ENCODE measurements at places on chromosomes 6 and 20.

DNA sequence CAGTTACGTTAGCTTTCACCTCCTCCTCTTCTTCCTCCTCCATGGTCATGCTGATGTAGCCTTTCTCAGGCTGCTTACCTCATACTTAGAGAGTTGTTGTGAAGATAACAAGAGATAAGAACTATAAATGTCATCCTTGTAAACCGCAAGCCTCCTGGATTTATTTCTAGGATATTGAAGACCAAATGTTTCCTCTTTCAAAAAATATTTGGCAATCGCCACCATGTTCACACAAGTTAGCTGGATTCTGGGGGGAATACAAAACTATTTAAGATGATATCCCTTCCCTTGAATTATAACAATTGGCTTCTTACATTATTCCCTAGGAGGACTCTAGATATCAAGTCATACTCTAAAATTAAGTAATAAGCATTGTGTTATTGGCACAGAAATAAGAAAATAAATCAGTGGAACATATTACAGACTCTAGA, 99.8 kb upstream of the PLEKHG1 start:
- no peak for DNase-seq

- DNase-seq, result no peak
Measured at GRCh38 chr20:35985806-35986205, 17.4 kb downstream of the CNBD2 start.

DNA sequence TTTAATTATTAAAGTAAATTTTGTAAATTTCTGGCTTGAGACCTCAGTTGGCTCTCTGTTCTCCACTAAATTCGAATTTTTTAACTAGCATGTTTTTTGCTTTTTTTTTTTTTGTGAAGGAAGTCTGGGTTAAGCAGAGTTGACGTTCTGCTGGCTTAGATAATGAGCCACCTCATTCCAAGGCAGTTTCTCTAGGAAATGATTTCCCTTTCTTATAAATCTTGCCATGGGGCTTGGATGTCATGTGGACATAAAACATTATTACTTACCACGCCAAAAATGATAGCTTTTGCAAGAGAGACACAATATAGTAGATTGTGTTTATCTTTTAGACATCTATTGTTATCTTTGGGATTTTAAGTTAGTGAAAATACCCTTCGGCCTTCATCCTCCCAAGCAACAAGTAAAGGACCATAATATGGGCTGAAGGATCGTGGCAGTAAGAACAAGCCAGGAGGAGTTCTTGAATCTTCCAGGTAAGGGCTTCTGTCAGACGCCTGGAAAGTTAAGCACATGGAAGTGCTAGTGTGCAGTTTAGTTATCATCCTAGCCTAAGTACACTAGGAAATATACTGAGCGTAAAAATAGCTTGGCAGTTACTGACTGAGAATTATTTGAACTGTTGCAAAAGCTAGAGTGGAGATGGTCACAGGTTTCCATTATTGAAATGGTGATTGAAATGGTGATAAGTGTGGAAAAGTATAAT, 30.7 kb downstream of the ADGRG6 start:
- DNase-seq, result peak; percentile 88

DNA sequence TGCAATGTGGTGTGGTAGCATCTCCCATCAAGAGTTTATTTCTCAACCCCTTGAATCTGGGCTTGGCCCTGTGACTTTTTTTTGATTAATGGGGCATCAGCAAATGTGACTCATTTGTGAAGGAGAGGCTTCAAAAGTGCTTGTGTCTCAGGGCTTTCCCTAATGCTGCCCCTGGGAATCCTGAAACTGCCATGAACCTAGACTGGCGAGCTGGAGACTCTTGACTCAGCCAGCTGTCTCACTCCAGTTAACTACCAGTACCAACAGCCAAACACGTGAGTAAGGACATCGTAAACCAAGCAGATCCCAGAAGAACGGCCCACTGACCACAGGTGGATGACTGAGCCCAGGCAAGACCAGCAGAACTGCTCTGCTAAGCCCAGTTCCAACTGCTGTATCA, 72.8 kb upstream of the ADTRP start:
- DNase-seq, result no peak

GRCh38 chr20:2952766-2953165, 79.5 kb downstream of the PTPRA start:
- no peak for DNase-seq

DNA sequence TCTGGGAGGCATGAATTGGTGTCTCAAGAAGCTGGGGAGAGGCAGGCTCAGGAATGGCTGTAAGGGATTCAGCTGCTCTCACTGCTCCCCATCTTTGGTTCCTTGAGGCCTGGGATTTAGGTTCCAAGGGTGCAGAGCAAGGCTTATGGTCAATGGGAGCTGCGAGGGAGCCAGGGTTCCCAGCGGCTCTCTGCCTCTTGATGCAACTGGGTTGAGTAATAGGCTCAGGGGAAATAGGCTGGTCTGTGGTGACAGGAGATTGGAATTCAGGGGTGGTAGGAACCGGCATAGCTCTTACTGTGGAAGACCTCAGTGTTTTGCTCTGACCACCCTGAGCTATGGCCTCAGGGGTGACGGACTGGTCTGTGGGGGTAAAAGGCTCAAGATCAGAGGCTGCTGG, 13.0 kb upstream of the NRM start:
- DNase-seq, result no peak

DNA sequence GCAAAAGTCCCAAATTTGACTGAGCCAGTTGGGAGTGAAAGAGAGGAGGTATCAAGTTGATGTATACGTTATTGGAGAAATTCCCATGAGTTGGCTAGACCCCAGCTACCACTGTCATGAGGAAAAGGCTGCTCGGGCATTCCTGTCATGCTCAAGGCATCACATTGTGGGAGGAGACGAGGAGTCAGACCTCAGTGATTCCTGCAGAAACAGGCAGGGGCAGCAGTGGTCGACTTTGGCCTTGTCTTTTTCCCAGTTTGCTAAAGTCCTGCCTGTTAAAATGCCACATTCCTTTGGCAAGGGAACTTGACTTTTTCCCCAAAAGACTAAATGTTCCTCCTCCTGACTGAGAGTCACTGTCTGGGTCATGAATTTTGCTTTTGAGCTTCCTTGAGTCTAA, 295.5 kb upstream of the HS3ST5 start:
- DNase-seq, result no peak

- DNase-seq, result no peak
Measured at GRCh38 chr6:6688951-6689350, 100.4 kb downstream of the LY86 start.

DNA sequence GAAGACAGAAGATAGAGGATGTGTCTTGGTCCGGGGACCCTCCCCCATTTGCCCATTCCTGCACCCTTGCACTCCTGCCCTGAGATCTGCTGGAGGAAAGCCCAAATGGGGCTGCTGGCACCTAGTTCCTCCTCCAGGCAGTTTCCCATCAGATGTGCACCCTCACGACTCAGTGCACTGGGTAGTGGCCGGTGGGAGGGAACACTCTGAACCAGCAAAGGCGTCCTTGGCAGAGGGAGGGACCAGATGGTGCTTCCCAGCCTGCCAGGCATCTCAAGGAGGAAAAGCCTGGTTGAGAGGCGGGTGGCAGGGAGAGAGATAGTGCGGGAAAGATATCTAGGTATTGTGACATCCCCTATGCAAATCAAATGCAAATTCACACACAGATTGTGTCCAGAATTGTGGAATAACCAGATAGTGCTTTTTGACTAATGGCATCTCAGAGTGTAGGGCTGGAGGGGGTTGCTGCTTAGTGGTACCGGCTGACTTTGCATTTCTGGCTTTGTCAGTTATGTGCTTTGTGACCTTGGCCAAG, 19.5 kb downstream of the TMEM151B start:
- no peak for DNase-seq

DNA sequence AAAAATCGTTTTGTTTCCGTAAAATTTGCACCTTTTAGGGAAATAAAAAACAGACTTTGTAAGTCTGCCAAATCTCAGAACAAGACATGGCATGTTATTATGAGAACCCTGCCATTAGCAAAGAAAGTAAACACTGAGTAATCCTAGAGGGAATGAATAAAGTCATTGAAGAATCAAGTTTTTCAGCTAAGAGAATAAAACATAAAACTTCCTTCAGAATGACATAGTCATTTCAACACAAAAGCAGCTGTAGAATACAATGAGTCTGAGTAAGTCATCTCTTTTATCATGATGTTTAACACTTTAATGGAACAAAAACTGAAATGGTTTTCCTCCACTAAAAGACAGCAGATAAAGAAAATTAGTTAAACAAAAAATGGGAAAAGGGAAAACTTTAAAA, 10.3 kb upstream of the DST start:
- DNase-seq, result no peak

DNA sequence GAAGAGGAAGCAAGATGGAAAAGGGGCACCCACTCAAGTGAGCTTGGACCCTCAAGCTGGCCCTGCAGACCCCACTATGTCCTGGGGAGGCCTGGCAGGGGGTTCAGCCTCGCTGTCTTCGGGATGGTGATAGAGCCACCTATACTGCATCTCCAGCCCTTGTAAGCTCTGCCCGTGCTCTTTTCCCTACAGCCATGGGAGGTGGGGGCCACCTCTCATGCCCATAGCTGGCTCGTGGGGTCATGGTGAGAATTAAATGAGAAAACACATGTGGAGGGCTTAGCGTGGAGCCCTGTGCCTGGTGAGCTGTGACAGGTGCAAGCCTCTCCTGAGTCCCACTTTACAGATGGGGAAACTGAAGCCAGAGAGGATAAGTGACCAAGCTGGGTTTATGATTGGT, 27.7 kb downstream of the PCK1 start:
- DNase-seq, result no peak

GRCh38 chr20:8837396-8837795, 231.5 kb upstream of the PLCB4 start:
- DNase-seq, result no peak

- peak; percentile 55 for DNase-seq
Measured at GRCh38 chr6:14984519-14984853, 261.4 kb upstream of the JARID2 start.

DNA sequence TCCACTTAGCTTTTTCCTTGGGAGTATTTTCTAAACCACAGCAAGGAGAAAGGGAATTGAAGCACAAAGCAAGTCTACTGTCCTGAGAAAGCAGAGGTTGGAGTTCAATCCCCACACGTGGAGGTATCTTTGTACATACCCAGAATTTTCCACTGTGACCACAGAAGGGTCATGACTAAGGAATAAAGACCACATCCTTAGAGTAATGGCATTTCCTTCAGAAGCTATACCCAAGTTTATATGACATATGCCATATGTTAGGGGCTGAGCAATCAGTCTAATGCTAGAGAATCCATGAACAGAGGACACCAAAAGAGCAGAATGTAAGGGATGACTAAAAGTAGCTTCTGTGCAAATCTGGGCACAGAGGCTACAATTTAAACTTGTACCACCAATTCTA, 46.4 kb downstream of the ATG5 start:
- DNase-seq, result no peak

GRCh38 chr6:113049190-113049589, 702.1 kb downstream of the RFPL4B start:
- no peak for DNase-seq

- DNase-seq, result no peak
Measured at GRCh38 chr6:4018924-4019236, 60.1 kb downstream of the FAM217A start.

DNA sequence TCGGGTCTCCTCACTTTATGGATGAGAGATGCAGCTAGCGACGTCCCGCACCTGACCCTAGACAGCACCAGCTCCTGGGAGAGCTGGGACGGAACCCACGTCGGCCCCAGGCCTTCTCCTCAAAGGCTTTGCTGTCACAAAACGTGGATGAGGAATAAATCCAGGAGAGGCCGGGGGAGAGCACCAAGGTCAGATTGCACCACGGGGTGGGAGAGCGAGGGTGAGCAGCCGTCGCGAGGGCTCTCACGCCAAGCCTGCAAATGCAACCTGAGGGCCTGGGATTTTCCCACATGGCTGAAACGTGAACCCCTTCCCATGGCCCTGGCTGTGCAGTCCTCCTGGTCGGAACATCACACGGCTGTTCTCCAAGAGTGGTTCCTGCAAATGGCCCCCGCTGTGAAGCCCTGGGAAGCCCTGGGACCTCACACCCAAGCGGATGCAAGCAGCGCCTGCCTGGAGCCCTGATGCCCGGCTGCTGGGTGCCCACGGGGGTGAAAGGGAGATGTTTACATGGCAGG, 45.3 kb downstream of the DLL1 start:
- no peak for DNase-seq

GRCh38 chr20:39849664-39850063, 839.4 kb downstream of the MAFB start:
- DNase-seq, result peak; percentile 97

DNA sequence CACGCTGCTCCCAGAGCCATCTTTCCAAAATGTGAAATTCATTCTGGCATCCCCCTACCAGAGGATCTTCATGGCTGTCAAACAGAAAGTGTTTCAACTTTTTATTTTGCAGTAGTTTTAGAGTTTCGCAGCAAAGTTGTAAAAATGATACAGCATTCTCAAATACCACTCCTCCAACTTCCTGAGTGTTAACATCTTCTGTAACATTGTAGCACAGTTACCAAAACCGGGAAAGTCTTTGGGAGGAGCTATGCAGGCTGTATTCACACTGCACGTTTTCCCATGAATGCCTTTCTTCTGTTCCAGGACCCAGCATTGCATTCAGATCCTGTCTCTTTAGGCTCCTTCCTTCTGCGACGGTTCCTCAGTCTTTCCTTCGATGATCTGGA, 30.1 kb downstream of the CDYL start:
- DNase-seq, result no peak

GRCh38 chr6:33620856-33621710, at the start of gene ITPR3:
TSS of gene ITPR3 (plus strand) at chr6:33621322. CDS start at chr6:33621603, 281 bp downstream.
- peak; percentile 74 for DNase-seq

GRCh38 chr20:12458241-12458640, 540.5 kb downstream of the BTBD3 start:
- no peak for DNase-seq

GRCh38 chr6:23013776-23014175, 444.4 kb downstream of the HDGFL1 start:
- no peak for DNase-seq

GRCh38 chr6:17995414-17995813, 8.0 kb upstream of the KIF13A start:
- DNase-seq, result no peak

DNA sequence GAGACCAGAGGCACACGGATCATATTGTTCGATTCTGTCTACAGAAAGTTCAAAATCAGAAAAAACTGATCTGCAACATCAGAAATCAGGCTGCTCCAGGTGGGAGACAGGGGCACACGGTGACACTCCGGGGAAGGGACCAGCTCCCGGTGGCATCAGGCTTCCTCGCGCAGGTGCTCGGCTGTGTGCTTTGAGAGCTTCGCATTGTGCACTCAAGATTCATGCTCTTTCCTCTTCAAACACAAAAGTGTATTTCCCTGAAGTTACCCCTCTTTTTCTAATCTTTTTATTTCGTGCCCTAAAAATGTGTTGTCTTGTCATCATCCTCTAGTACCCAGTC, 108.1 kb downstream of the DLL1 start:
- DNase-seq, result no peak

GRCh38 chr6:107116328-107116892, 1.1 kb upstream of the BEND3 start:
- DNase-seq, result peak; percentile 61

GRCh38 chr20:11502061-11502460, 415.6 kb upstream of the BTBD3 start:
- no peak for DNase-seq

Data from lung (tissue), 17 donors.